HCT116 (cell line): ENCODE measurements at places on chromosomes 16 and 17.

GRCh38 chr16:54270711-54271110, 15.9 kb downstream of the IRX3 start:
- DNase-seq: no peak

- peak; percentile 94 for DNase-seq
These were observed 46.2 kb downstream of the TUBD1 start for GRCh38 chr17:59846394-59847165.

GRCh38 chr17:82030470-82031302, 792 bp upstream of the RAC3 start:
- DNase-seq: peak; percentile 72

DNA sequence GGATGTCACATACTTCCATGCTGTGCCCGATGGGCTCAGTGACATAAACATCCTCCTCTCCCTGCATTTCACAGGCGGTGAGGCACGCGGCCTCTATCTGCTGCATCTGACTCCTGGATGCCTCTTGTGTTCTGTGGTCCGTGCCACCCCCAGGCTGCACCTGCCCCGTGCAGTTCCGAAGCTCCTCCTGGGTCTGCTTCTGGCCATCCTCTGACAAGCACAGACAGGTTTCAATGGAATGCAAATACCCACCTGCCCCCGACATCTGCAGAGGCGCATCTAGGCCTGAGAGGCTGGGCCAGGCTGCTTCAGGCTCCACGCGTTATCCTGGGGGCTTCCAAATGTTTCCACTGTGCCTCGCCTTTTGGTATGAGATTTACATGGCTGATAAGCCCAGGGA, 46.3 kb upstream of the DNAH17 start:
- DNase-seq: no peak

DNA sequence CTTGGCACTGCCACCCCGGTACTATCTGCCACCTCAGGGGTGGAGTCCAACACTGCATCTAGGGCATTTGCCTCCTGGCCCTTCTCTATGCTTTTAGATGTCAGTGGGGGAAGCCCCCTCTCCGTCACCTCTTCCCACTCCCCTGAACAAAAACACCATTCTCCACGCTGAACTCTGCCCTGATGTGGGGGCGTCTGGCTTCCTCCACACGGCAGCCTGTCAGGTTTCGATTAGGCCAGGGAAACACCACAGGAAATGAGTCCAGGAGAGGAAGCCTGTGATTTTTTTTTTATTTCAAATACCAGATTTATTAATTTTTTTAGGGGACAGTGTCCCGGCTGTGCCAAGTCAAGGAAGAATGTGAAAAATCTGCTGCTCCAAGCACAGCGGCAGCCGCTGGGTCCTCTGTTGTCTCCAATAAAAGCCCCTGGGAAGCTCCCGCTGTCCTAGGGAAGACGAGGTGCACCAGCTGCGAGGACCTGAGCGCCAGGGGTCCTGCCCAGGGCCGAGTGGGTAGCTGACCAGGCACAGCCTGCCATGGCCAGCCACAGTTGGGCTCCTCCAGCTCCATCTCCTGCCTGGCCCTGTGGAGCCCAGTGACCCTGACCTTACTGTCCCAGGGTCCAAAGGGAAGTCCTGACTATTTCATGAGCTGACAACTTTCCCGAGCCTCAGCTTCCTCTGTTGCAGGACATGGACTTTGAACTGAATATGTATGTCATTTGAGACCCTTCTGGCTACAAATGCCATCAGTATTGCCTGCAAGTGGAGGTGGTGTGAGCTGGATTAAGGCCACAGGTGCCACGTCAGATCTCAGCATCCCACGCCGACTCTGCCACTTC, 336.7 kb downstream of the FOXL1 start:
- DNase-seq: no peak

- no peak for DNase-seq
These were observed 63.6 kb upstream of the ERCC4 start for GRCh38 chr16:13856398-13856797.
